A549 treated with CpdA at 1 μM for 4 hours (cell line): ENCODE measurements at places on chromosomes 4 and X. TPM values are rescaled to one million over a fixed set of nuclear protein-coding genes. Genes with fewer than 3 reads are reported as not detected.

ATP8A1 gene
- 0.03 to 0.23 TPM (median 0.05 TPM) in 5 replicates for total RNA-seq

SOD3 gene
- total RNA-seq = not detected in 5 replicates

OGT gene
- 30.9 to 51.6 TPM (median 35.7 TPM) in 5 replicates for total RNA-seq

FHIP1A gene
- total RNA-seq = 0.05 to 0.43 TPM (median 0.08 TPM) in 5 replicates

TMEM31 gene
- 0.08 to 0.27 TPM in 2 of 5 replicates, not detected in the others for total RNA-seq
